ENCODE measurements at places on chromosomes 11 and 22.

GRCh38 chr11:62694455-62695167, 5.3 kb upstream of the LRRN4CL start:
- peak; percentile 69 for DNase-seq

DNA sequence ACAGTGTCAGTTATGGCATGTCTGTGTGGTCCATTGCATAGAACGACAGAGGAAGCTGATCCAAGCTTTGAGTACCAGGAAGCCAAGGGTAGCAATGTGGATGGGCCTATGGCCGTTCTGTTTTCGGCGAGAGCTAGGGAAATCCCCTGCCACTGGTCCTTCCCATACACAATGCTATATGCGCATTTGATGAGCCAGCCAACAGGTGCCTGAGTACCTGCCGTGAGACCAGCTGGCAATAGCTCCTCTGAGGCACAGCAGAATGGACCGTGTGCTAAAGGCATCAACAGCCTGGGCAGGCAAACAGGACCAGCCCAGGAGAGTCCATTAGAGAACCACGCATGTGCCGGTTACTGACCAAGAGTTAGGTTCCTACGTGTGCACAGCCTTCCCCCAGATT, 753.0 kb downstream of the NTM start:
- DNase-seq = no peak

GRCh38 chr11:119782739-119783072, 53.7 kb upstream of the NECTIN1 start:
- DNase-seq = no peak

- peak; percentile 55 for DNase-seq
Measured at GRCh38 chr11:118913411-118914125, 12.2 kb downstream of the BCL9L start.

DNA sequence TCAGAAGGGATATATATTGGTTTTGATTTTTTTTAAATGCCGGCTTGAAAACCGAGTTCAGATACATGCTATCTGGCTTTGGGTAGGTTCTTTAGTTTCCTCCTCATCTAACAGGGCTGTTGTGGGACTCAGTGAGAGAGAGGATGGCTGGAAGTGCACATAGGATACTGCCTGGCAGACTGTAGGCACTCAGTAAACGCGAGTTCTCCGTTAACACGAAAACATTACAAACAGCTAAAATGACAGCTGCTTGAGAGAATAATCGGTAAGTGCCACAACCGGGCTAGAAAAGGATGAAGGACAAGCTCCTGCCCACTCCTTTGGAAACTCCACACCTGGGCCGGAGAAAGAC, 369 bp downstream of the XRRA1 start:
- no peak for DNase-seq

DNA sequence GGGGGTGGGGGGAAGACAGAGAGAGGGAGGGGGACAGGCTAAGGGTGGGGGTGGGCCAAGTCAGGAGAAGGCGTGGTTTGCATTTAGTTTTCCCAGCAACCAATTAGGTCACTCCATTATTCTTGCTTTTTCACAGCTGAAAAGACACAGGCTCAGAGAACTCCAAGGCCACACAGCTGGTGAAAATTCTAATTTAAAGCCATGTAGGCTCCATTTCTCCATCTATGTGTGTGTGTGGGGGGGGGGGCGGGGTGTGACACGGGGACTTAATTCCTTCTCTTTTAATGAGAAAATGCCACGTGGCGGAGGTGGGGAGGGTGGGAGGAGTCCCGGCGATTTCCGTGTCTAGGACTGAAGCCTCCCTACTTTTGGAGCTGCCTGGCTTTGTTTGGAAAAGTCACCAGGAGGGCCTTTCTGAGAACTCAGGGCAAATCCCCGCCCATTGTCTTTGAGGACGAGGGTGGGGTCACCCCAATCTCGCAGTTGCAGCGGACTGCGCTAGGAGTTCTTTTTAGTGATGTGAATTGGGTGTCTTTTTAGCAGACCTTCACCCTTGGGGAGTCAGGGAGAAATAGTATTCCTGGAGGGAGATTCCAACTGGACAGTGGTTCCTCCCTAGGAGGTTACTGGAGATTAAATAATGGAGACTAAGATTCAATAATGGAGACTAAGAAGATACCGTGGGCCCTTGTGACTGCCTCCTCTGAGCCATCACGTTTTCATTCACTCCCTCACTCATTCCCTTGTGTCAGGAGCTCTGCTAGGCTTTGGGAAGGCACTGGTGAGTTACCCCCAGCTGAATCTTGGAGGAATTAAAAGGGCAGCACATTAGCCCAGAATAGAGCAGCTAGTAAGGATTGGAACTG, 36.4 kb upstream of the PTPRJ start:
- no peak for DNase-seq

DNA sequence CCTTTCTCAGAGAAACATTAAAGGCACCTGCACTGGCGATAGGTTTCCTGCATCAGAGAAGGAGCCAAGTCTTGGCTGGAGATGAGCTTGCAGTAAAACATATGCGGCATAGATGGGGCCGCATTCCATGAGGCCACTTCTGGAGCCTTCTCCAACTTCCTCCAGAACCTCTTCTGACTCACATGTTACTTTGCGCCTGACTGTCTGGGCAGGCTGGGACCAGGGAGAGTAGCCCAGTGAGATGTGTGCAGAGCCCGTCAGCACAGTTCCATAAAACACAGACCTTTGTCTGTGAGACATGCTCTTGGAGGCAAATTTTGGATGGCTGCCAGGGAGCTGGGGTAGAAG, 55.4 kb upstream of the BID start:
- no peak for DNase-seq

GRCh38 chr22:41927813-41928212, 1.2 kb upstream of the TNFRSF13C start:
- no peak for DNase-seq

- no peak for DNase-seq
Measured at GRCh38 chr11:92865352-92865751, 104.1 kb upstream of the MTNR1B start.

DNA sequence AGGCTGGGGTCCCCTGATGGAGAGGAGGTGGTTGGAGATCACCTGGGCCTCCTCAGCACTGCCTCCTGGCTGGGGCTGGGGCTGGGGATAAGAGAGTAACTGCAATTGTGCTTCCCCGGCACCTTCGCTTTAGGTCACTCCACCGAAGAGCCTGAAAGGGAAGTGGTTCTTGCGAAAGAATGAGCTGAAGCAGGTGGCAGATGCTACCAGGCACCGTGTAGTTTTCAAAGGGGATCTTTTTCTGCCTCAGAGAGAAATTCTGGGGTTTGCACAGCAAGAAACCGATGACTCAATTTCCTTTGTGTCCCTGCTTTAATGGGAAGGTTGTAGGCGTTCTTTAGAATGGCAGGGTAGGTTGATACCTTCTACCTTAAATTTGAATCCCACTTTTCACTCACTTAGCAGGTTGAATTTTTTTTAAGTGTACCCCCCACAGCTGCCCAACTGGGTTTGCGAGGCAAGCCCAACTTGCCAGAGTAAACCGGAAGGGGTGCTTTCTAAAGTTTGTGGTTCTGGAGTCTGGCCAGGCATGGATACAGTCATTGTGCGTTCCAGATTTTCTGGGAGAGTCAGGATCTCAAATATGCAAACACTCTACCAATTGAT, 5.3 kb downstream of the CD44 start:
- DNase-seq = peak; percentile 37

GRCh38 chr11:26741036-26741435, 19.2 kb upstream of the SLC5A12 start:
- no peak for DNase-seq

DNA sequence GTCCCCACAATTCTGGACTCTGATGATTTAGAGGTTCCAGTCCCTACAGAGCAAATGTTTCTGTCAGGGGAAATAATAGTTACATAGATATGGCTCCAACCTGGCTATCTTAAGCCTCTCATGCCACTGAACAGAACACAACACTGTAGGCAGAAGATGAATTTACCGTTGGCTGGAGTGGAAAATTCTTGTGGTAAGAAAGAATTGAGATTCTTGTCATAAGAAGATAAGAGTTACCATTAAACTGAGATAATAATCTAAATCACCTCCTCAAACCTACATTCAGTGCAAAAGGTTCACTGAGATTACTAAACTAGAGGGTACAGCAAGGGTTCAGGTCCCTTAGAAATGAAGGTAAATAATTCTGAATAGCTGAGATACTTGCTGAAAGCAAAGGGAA, 10.1 kb upstream of the NAALAD2 start:
- DNase-seq = no peak

GRCh38 chr11:120717042-120717441, 205.5 kb downstream of the GRIK4 start:
- no peak for DNase-seq

- DNase-seq = no peak
Measured at GRCh38 chr11:60077981-60078380, 10.5 kb upstream of the MS4A2 start.

GRCh38 chr11:2269601-2270321, 627 bp downstream of the ASCL2 start:
- peak; percentile 22 for DNase-seq

- DNase-seq = no peak
Measured at GRCh38 chr11:81301166-81301830, 1432.4 kb downstream of the FAM181B start.

- no peak for DNase-seq
Measured at GRCh38 chr22:27198518-27199035, 541.2 kb downstream of the MIAT start.

DNA sequence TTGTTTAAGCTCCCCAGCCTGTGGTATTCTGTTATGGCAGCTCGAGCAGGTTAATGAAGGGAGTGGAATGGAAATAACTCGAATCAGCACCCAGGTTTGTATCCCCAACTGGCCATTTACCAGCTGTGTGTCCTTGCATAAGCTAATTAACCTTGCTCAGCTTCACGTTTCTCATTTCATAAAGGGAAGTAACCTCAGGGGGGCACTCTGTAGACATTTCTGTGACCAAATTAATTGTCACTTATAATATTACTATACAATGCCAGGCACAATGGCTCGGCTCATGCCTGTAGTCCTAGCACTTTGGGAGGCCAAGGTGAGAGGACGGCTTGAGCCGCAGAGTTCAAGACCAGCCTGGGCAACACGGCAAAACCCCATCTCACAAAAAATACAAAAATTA, 13.8 kb downstream of the ADA2 start:
- DNase-seq = no peak

- DNase-seq = no peak
Measured at GRCh38 chr22:19996694-19997384, 19.8 kb downstream of the ARVCF start.

GRCh38 chr11:110524238-110524637, 94.5 kb downstream of the FDX1 start:
- DNase-seq = no peak

DNA sequence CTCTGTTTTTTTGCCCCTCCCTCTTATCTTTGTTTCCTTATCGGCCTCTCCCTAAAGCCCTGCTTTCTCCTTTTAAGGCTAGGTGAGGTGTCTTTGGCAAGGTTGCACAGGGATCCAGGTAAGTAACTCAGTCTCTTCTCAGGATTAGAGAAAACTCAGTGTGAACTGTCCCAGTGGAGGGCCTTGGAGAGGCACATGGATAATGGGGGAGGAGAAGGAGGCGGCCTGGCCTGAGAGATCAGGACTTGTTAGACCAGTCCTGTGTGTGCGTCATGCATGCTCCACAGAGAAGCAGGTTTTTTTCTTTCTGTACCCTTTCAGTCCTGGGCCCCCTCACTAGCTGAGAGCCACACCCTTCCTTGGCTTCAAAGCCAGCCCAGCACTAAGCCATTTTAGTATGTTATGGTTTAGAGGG, 19.9 kb downstream of the CTNND1 start:
- DNase-seq = no peak

DNA sequence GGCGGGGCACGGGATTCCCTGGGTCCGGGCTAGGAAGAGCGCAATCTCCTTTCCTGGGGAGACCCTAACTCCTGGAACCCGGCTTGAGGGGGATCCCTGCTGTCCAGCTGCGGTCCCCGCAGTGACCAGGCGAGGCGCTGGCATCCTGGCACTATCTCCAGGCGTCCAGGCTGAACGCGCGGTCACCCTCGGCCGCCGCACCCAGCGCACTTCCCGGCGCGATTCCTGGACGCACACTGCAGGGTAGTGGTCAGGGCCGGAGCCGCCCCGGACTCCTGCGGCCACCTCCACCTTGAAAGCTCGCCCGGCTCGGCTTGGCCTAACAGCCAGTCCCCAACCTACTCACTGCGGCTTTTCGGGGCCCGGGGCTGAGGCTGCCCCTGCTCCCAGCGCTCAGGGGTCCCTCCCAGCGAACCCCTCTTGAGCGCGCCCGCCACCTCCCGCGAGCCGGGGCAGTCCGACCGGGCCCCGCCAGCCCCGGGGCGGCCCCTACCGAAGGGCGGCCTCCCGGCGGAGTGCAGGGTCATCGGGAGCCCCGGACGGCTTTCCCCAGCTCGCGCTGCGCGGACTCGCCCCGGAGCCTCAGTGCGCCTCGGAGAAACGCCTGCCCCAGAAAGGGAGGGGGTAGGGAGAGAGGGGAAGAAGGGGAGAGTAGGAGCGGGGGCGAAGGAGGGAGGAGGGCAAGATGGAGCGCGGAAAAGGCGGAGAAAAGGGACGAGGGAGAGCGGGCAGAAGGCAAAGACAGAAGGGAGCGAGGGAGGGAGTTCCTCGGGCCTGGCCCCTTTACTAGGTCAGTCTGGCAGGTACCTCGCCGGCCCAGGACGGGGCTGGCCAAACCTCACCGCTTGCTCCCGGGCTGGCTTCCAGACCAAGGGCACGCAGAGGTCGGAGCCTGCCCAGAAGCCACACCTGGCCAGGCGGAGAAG, 1.0 kb downstream of the POU2AF3 start:
- DNase-seq = no peak

GRCh38 chr11:35180317-35181233, 41.6 kb downstream of the CD44 start:
- DNase-seq = no peak

DNA sequence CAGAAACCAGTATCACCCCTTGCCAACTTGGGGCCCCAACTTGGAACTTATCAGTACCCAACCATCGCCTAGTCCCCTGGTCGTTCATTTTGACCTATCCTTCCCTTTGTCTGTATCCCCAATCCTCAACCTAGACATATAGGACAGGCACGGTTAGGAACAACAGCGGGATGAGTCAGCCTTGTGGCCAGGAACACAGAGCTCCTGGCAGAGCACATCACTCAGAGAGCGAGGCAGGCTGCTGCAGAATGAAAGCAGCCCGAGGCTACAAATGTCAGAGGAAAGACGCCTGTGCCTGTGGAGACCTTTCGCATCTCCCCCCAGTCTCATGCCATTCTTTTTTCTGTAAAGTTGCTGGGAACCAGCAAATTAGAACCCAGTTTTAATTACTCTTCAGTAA, 14.6 kb downstream of the DKK3 start:
- no peak for DNase-seq

DNA sequence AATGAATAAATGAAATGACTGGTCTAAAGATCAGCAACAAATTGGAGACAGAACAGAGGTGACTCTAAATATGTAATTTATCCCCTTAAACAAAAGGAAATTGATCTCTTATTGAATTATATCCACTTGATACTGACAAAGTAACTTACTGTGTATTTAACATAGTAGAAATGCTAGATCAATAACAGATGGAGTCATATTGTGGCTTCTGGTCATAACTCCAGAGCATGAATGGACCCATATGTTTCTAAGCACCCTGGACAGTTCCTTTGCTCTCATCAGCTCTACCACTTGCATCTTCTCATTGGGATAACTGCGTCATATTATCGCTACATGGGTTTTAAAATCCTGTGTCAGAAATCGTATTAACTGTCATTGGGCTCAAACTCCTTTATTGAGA, 222.3 kb downstream of the ETS1 start:
- no peak for DNase-seq

Data from CD8-positive, alpha-beta memory T cell (primary cell).